ENCODE measurements at places on chromosomes 1 and 21. TPM values are rescaled to one million over a fixed set of nuclear protein-coding genes. Genes with fewer than 3 reads are reported as not detected.
A peak's percentile ranks its signal among the peaks of the same experiment; 100 is the strongest.

The ZNF697 gene
- 14.2 TPM for total RNA-seq

The REN gene
- total RNA-seq, result not detected

The KCNT2 gene
- total RNA-seq, result 14.2 TPM

DNA sequence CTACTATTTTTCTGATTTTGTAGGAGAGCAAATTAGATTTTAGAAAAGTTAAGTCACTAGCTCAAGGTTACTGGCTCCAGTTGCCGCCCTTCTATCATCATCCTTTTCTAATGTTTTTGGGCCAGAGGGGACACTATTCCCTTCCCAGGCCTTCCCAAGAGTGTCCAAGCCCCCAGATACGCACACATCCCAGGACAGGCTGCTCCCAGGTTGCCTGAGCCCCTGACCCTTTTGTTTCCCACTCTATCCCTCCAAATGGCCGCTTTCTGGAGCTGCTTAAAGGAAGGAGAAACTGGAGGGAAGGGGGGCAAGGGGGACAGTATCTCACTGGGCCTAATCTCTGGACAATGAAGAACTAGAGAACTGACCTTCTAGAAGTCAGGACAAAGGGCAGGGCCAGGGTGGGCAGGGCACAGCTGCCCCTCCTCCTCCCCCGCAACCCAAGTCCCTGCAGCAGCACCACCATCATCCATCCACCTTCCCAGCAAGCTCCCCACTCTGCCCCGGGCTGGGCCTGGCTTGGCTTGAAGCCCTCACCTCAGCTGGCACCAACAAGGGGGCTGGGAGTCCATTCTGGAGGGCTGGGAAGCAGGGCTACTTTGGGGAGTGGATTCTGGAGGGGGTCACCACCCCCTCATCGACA, 1.1 kb upstream of the MAP7D1 start:
- H3K27ac ChIP-seq, result no peak overlapping the region
- peak overlapping the region; percentile 69 for H3K4me3 ChIP-seq
- no peaks in the 10 kb centered on the region for H3K36me3 ChIP-seq
- peaks cover 37% of the 10 kb centered on the region for H3K27me3 ChIP-seq
- peak; percentile 38 for DNase-seq
- H3K4me1 ChIP-seq, result peaks cover 46% of the 10 kb centered on the region

DNA sequence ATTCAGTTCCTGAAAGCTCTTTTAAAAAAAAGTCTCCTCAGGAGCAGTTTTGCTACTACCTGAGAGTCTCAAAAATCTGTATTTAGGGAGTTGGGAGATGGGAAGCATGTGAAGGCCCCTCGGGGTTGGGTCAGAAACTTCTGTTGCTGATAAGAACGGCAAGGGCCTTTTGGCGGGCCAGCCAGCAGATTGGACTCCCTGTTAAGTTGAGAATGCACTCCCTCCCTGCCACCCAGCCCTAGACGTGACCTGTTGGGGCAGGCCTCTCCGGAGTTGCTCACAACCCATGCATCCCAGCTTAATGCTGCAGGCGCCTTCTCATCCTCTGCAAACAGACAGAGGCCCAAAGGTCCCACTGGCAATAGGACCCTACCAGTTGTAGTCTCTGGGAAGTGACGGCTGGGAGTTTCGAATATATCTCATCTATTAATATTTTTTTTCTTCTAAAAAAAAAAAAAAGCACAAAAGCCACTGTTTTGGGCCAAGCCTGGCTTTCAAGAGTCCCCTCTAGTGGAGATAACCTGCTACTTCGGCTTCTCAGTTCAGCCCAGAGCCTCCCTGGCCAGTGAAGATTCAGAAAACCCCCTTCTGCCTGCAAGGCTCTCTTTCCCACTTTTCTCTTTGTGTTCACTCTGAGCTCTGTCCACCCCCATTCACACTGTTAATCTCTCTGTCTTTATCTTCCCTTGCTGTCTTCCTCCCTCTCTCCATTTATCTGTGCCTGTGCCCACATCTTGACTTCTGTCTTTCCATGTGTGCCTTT, 5.3 kb downstream of the PLXNA2 start:
- H3K4me3 ChIP-seq, result no peak overlapping the region
- no peaks in the 10 kb centered on the region for H3K36me3 ChIP-seq
- H3K4me1 ChIP-seq, result peaks cover 47% of the 10 kb centered on the region
- peaks cover 31% of the 10 kb centered on the region for H3K27me3 ChIP-seq
- DNase-seq, result peak; percentile 51
- H3K27ac ChIP-seq, result no peak overlapping the region

GRCh38 chr1:106717591-106717990, 338.9 kb upstream of the PRMT6 start:
- no peaks in the 10 kb centered on the region for H3K36me3 ChIP-seq
- H3K27me3 ChIP-seq, result no peaks in the 10 kb centered on the region
- H3K4me1 ChIP-seq, result peaks cover 5% of the 10 kb centered on the region
- DNase-seq, result no peak

DNA sequence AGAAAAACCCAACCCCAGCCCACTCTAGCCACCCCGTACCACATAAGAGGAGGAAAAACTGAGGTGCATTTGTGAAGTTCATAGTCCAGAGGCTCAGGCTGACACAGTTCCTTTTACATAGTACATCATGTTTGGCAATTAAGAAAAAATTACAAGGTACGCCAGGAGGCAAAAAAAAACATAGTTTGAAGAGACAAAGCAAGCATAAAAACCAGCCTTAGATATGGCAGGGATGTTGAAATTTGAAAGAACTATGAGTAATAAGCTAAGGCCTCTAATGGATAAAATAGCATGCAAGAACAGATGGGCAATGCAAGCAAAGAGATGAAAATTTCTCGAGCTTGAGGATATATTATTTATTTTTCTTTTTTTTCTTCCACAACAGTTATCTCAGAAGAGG, 31.9 kb downstream of the MIXL1 start:
- H3K4me3 ChIP-seq, result no peak overlapping the region
- H3K27ac ChIP-seq, result no peak overlapping the region
- H3K36me3 ChIP-seq, result peaks cover 26% of the 10 kb centered on the region

GRCh38 chr1:241992734-241993133, 6.2 kb downstream of the MAP1LC3C start:
- H3K4me1 ChIP-seq, result no peaks in the 10 kb centered on the region
- no peaks in the 10 kb centered on the region for H3K36me3 ChIP-seq
- H3K27me3 ChIP-seq, result no peaks in the 10 kb centered on the region
- no peak for DNase-seq
- H3K27ac ChIP-seq, result no peak overlapping the region

GRCh38 chr1:219325368-219325742, 151.7 kb downstream of the LYPLAL1 start:
- peaks cover 9% of the 10 kb centered on the region for H3K36me3 ChIP-seq
- peaks cover 9% of the 10 kb centered on the region for H3K4me1 ChIP-seq
- no peak for DNase-seq
- no peak overlapping the region for H3K27ac ChIP-seq
- no peaks in the 10 kb centered on the region for H3K27me3 ChIP-seq

DNA sequence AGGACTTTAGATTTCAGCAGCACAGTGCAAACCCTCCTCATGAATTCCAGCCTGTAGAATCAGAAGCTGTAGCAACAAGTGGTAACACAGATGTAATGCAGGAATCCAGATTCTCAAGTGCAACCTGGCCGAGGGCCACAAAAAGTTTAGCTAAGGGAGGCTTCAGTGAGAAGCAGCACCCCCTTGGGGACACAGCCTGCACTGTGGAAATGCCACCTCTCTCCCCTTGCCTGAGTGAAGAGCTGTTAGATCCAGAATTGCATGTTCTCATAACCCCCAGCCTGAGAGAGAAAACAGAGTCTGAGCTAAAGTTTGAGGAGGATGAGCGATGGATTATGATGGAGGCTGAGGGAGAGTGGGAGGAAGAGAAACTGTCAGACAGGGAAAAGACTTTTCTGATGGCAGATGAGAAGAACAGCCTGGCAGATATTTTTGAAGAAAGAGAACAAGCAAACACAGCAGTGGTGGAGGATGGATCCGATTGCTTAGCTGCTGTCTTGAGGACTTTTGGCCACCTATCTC, 80.5 kb upstream of the BMP8A start:
- DNase-seq, result peak; percentile 48
- H3K4me3 ChIP-seq, result peak overlapping the region; percentile 60
- peaks cover 64% of the 10 kb centered on the region for H3K4me1 ChIP-seq
- peaks cover 47% of the 10 kb centered on the region for H3K36me3 ChIP-seq
- 0 out of 2 replicates have a peak overlapping the region, but pooled peaks have one; percentile 7 for H3K27ac ChIP-seq

All from WTC11 (cell line).